ENCODE measurements at places on chromosomes 4 and X.

- DNase-seq = no peak
These were observed 46.1 kb downstream of the ZFP42 start for GRCh38 chr4:188041721-188042120.

DNA sequence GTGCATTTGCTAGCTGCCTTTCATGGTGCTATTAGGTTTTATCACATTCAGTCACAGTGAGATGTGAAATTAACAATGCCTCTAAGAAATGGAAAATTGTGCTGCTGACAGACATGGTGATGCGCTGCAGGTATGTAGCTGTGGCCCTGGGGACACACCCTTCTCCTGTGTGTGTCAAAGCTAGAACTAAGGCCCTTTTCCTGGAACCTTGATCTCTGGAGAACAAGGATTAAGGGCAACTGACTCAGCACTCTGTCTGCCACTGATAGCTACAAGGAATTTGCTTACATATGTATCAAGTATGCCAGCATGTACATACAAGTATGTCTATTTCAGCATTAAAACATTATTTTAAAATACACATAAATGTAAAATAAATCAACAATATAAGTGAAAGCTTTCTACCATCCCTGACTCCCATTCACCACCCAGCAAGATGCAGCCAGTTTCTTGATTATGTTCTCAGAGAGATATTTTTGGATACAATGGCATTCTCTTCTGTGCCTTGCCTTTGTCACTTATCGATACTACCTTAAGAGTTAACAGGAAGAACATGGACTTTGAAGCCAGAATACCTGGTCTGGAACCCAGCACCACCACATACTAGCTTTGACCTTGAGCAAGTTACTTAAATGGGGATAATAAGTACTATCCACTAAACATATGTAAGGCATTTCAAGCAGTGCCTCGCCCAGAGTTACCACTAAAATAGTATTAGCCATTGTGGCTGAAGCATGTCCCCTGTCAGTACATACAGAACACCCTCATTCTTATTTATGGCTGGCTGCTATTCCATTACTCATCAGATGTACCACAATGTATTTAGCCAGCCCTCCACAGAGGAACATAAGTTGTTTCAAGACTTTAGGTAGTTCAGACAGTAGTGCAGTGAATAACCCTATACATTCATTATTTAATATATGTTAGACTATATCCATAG is 68.5 kb downstream of the NPNT start:
- no peak for DNase-seq

GRCh38 chr4:113832803-113833202 is 71.3 kb upstream of the CAMK2D start:
- DNase-seq = no peak

DNA sequence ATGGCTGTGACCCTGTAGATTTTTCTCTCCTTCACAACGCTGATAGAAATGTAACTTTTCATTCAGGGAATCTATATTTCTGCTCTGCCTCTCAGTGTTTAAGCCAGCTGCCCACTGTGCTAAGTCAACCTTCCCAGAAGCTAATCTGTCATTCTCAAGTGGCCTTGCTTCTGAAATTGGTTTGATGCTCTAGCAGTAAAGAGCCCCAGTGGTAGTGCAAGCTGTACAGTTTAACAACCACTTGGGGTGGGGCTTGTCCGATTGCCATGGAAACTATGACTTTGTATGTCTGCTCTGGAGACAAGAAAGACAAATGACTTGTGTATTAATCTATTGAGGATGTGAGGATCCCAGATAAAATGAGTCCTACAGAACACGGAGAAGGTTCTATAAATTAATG is 620.9 kb upstream of the GALNT7 start:
- DNase-seq = no peak

GRCh38 chr4:7186031-7186430 is 6.3 kb upstream of the SORCS2 start:
- DNase-seq = no peak

- no peak for DNase-seq
These were observed 33.9 kb downstream of the ANAPC4 start for GRCh38 chr4:25410820-25411529.

- no peak for DNase-seq
These were observed 56.5 kb downstream of the FBXL5 start for GRCh38 chr4:15598644-15599043.

- DNase-seq = no peak
These were observed 71.4 kb downstream of the RTL5 start for GRCh38 chrX:72060196-72060920.

DNA sequence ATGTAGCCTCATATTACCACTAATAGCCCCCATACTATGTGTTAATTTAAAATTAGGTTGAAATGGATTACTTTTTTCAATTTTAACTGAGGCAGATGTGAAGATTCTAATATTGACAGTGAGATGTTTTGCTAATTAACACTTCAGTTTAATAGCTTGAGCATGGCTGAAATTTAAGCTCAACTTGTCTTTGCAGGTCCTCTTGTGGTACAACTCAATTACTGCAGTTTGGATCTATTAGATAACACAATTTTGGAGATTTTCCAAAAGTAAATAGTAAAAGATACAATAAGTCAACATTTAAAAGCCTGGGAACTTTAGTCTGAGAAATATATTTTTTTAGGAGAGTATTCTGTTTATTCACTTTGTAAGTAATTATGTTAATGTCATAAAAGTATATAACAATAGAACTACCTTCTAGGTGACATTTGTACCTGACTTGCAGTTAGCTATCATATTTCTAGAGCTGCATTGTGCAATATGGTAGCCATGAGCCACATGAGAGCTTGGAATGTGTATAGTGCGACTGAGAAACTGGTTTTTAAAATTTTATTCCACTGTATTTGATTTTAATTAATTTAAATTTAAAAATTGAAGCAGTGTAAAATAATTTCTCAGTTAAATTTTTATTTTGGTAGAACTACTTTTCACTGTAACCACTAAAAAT is 73.1 kb upstream of the FMR1 start:
- DNase-seq = no peak

DNA sequence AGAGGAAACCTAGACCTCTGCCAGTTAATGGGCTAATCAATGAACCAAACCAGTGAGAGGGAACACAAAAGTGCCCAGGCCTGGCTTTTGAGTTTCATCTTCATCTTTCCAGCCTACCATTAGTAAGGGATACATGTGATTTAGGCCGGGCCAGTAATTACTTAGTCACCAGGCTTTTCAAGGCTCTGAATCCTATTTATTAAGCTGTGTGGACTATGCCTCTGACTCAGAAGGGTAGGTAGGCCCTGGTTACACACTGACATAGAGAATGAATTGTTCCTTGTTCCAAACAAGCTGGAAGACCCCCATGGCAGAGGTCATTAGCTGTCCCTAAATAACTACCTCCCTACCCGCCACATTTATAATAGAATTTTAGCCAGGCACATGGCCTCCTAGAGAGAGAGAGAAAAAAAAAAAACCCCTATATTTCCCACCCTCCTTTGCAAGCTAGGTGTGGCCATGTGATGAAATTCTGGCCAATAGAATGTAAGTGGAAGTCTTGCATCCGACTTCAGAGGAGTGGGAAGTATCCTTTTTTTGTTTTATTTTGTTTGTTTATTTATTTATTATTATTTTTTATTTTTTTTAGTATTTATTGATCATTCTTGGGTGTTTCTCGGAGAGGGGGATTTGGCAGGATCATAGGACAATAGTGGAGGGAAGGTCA is 112.3 kb upstream of the BCOR start:
- DNase-seq = no peak

DNA sequence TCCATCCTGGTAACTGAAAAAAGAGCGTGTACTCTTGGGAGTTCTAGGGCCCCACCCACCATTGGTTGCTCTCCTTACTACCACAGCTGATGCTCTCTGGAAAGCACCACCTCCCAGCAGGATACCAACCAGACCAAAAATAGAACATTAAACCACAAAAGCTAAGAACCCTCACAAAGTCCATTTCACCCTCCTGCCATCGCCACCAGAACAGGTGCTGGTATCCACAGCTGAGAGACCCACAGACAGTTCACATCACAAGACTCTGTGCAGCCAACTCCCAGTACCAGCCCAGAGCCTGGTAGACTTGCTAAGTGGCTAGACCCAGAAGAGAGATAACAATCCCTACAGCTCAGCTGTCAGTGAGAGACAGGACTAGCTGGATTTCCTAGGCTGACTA is 240.6 kb downstream of the PABPC4L start:
- no peak for DNase-seq

DNA sequence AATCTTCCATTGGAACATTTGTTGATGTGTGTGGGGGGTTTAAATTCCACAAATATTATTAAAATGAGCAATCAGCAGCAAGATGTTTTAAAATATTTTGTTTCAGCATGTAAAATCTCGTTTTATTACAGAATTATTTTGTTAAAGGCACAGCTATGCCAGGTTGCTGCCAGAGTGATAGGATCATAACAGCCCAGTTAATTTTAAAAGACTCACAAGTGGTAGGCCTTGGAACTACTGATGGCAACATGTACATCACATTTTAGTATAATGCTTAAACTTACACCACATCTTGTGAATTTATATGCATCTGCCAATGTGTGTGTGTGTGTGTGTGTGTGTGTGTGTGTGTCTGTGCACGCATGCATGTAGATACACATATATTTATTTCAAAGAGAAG is 97.8 kb upstream of the SPRY1 start:
- DNase-seq = no peak

DNA sequence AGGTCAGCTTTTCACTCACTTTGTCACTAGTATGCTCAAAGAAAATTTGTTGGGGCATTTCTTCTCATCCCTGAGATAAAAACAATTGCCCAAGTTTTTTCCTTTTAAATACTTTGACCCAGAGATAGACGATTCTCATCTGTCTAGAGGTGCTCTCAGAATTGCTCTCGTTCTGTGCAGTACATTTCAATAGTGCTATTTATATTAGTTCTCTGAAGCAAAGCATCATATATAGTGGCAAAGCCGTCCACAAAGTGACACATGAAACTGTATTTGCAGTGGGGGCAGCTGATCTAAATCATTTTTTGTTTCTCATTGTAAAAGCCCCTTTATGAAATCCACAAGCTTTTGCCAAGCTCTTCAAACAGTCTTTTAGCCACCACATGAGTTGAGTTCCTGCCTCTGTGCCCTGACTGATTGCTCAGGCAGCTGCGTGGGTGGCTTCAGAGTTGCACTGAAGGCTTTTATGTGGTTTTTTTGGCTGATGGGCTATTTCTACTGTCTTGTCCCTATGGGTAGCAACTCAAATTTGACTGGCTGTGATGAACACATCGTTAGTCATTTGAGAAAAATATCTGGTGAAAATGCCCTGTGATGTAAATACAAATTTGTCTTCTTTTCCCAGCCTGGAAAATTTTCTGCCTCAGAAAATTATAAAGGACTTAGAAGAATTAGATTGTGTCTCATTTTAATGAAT is 119.1 kb upstream of the OTUD4 start:
- DNase-seq = no peak

DNA sequence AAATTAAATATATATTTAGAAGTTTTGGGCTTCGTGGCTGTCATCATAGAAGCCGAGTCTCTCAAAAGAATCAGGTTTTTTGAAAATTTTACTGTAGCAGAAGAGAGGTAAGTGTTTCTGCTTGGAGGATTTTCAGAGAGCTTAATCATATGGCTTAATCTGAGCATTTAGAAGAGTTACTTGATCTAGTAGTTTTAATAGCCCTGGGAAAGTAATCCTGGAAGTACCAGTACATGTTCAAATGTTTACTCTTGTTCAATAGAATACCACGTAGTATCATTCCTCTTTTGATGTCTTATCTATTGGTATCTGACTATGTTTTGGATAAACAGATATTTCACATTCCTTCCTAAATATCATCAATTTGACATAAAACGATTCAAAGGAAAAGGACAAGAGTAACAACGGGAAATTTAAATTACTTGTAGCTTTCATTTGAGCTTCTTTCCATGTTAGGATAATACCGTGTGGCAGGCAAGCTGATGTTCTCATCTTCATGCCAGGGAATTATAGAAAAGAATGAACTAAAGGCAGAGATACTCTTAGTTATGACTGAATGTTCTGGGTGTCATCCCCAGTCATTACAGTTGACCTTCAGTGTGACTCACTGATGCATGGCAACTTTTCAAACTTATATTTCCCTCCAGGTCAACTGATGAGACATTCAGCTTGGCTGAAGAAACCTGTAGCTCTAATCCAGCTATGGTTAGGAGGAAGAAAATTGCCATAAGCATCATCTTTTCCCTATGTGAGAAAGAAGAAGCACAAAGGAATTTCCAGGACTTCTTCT is 89.8 kb downstream of the FNIP2 start:
- DNase-seq = no peak

DNA sequence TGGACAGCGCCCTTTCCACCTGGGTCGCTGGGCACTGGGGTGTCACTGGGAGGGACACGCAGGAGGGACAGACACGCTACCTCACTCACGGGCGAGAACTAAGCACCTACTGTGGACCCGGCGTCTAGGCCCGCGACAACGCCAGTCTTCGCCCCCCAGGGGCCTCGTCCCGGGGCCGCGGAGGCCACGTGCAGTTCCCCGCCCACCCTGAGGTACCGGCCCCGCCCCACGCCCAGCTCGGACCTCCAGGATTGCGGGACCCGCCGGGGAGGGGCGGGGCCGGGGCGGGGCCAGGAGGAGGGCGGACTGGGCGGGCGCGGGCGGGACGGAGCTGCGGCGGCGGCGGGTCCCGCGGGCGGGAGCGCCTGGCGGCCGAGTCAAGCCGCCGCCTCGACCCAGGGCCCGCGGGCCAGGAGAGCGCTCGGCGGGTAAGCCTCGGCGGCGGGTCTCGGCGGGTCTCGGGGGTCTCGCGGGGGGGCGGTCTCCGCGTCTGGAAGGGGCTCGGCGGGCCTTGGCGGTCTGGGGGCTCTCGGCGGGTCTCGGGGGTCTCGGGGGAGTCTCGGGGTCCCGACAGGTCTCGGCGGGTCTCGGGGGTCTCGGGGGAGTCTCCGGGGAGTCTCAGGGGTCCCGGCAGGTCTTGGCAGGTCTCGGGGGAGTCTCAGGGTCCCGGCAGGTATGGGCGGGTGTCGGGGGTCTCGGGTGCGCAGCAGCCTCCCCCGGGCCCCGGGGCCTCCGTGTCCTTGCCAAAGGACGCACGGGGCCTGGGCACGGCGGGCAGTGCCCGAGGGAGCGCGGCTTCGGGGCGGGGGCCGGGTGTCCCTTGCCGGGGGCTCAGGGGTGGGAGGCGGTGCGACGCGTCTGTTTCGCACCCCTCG is at the start of gene SH3BP2:
TSS of gene SH3BP2 (plus strand) at position 375 of the 875 bp plus-strand sequence. CDS start 27,533 bp downstream, outside the sequence.
- no peak for DNase-seq

- no peak for DNase-seq
These were observed 48.5 kb downstream of the FSTL5 start for GRCh38 chr4:162115333-162115732.

- DNase-seq = no peak
These were observed 17.1 kb upstream of the PAGE2B start for GRCh38 chrX:55057675-55058249.

DNA sequence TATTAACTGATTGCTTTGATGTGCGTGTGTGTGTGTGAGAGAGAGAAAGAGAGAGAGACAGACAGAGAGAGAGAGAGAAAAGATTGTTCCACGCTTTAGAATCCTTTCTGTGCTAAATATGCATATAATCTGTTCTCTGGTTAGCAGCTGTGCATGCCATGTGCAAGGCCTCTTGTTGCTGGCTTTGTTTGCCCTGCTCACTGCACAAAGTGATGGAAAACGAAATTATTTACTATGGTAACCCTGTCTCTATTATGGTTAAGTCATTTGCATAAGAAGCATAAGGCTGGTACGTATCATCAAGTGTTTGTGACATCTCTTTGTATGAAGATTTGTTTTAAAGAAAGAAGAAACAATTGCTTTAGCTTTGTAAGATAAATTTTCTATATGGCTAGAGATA is 190.2 kb upstream of the POF1B start:
- no peak for DNase-seq

- DNase-seq = no peak
These were observed 46.5 kb upstream of the CPLX1 start for GRCh38 chr4:872241-872981.

- DNase-seq = no peak
These were observed 2.2 kb downstream of the SLC16A2 start for GRCh38 chrX:74423289-74423998.

Data from NCI-H446 (cell line).